ENCODE measurements at places on chromosomes 2 and 18.

DNA sequence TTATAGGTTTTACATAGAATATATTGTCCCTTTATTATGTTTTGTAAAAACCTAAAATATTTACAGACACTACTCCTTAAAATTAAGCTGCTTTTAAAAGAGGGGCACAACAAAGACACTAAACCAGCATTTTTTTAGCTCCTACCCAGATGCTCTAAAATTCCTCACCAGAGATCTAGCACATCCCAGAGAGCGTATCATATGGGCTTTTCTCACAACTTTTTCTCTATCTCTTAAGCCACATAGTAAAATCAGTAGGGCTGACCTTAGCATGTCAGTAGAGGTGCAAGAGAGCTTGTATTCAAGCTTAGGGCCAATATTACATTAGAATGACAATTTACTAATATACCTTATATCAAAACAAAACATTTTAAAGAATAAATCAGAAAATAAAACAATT, 216.3 kb downstream of the TMX3 start:
- DNase-seq: no peak

DNA sequence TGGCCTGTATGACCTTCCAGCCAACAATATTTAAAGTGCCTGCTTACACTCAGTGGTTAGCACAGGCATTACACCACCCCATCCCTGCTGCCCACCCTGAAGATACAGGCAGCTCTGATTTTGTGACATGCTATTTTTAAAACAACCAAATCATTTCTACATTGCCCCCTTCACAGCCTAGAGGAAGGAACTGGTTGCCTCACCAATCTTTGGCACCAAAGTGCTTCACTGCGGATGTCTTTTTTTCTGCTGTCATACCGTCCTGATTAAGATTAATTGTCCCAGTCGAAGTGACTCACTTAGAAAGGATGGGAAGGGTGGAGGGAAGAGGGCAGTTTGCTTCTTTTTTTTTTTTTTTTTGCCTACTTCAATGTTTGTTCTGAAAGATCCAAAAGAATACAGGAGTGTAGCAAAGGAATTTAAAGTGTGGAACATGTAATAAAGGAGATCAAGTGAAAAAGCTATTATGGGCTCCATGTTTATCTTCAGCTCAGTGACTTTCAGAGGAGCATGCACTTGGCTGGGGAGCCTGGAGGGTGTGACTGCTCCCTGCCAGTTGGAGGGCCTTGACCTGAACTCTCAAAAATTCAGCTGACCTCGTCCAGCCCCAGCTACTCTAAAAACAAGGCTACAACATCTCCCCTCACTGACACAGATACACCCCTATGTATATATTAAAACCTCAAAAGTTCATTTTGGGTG, 501.1 kb upstream of the TNP1 start:
- no peak for DNase-seq

DNA sequence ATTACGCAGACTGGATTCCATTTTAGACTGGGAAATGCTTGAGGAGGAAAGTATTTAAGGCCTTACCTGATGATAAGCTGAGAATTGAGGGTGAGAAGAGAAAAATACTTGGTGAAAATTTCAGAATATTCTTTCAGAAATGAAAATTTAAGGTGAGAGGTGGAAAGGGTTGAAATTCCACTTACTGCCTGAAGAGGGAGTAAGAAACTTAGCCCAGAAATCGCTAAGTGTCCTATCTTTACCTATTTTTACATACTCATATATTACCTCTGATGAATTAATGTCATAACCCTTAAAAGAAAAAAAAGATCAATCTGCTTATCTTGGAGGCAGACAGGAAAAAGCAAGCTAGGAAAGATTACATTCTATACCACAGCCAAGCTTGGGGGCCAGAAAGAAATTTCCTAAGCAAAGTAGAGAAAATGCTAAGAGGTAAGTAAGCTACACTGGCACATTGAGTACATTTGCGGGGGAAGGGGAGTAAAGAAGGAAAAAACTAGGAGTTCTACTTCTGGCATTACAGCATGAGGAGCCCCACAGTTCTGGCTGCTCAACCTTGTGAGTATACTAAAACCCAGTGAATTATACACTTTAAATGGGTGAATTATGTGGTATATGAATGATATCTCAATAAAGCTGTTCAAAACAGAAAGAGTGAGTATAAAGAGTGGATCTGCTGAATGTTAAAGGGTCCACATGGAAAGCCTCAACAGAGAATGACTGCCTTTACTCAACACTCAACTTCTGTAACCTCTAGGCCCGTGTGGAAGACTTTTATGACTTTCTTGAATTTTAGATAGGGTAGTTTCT, 33.8 kb downstream of the SMC6 start:
- no peak for DNase-seq

DNA sequence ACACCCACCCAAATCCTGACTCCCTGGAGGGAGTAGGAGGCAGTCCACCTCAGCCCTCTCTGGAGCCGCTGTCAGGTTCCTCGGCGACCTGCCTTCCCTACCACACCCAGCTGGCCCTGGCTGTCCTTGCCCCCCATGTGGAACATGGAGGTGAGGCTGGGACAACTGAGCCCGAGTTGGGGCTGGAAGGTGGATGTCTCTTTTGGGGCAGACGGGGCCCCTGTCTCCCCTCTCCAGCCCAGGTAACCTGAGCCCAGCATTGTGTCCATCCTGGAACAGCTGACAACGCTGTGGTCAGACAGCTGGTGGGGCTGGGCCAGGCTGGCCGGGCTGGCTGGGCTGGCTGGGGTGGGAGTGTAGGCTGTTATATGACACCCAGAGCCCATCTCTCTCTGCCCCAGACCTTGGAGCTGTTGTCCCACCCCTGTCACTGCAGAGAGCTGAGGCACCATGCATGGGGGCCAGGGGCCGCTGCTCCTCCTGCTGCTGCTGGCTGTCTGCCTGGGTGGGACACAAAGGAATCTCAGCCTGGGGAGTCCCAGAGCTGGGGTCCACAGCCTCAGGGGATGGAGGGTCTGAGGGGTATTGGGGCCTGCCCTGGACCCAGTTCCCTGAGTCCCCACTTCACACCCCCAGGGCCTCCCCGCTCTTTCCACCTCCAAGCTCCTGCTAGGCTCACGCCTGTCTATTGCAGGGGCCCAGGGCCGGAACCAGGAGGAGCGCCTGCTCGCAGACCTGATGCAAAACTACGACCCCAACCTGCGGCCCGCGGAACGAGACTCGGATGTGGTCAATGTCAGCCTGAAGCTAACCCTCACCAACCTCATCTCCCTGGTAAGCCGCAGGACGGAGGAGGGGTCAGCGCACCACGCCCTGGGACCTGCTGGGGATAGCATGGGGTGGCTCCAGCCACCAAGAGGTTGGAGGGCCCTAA, at the start of gene CHRNG:
TSS of gene CHRNG (plus strand) at position 395 of the 934 bp plus-strand sequence. CDS start at position 451, 56 bp downstream.
- DNase-seq: no peak

DNA sequence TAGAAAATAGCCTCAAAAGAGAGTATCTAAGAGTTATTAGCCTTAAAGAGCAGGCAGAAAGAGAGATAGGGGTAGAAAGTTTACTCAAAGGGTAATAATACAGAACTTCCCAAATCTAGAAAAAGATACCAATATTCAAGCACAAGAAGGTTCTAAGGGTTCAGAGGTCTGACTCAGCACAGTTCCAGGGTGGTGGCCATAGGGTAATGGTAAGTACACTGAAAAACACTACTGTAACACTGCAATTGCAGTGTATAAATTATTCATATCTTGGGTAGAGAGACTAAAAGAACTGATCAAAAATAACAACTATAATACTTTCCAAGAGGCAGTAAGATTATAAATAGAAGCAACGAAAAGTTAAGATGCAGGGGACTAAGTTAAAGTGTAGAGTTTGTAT, 115.2 kb downstream of the ROCK1 start:
- DNase-seq: no peak

DNA sequence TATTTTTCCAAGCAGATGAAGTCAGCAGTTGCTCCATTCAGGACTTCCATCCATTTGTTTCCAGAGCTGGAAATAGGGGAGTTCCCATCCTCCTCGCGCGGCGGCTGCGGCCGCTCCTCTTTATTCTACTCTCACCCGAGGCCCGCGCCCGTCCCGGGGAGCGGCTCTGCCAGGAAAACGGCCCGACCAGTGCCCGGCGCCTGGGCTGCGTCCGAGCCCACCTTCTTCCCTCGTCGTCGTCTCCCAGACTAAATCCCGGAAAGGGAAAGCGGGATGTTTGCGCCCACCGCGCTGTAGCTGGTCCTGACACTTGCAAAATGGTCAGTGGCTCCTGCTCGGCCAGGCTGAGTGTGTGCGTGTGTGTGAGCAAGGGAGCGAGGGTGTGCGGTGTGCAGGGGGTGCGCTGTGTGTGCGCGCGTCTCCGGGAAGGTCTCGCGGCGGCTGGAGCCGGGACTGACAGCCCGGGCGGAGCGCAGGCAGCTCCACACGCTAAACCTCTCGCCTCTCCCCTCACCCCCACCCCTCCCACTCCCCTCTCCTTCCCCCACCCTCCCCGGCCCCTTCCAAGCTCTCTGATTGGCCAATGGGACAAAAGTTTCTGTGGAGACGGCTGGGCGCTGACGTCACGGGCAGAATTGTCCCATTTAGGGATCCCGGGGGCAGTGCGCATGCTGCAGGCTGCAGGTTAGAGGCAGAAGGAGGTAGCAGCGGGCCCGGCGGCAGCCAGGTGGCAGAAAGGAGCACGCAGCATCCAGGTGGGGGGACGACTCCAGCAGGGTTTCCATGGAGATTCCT, at the start of gene NOL4:
TSS of gene NOL4 (minus strand) at position 491 of the 795 bp plus-strand sequence. CDS start 1,660 bp downstream, outside the sequence.
- DNase-seq: no peak

GRCh38 chr18:11688972-11689668, at the start of gene GNAL:
TSS of gene GNAL (plus strand) at chr18:11689264. CDS start at chr18:11689564, 300 bp downstream.
- DNase-seq: peak; percentile 44

DNA sequence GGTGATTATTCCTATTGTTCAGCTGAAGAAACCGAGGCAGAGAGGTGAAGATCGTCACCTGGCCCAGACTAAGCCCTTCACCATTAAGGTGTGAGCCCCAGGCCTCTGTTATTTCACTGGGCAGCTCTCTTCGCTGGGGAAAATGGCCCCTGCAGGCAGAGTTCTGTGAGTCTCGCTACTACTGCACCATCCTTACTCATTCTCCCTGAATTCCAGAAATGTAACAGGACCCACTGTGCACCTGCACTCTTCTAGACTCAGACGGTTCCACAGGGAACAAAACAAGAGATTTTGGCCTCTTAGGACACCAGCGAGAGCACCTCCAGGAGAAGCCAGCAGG, 147.7 kb upstream of the GLI2 start:
- DNase-seq: no peak

DNA sequence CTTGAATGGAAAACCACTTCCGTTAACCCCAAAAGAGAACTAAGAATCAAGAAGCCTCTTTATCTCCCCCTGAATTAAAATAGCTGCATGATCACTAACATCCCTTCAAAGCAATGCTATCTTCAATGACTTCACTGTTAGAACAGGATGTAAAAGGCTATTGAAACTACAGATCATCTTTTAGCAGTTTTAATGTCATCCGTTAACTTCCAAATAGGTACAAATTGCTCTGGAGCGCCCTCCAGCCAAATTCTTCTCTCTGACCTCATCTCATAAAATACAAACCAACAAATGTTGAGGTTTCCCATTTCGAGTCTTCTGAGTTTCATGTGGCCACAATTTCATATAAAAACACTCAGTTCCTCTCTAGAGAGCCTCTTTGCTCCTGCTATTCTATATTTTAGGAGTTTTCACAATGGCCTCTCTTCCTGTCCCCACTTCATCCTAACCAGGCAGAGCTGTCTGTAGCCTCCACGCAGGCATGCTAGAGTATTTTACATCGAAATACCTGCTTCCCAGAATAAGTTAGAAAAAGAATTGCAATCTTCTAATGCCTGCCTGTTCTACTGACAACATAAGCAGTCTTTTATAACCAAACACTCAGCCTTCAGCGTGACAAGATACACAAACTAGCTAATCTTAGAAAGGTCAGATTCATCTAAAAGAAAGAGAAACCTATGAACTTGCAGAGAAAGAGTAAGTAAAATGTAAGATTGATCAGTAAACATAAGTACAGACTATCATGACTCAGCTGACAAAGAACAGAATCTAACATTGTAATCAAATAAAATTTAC, 37.9 kb downstream of the B4GALT6 start:
- DNase-seq: no peak

GRCh38 chr2:216533609-216534008, 35.0 kb downstream of the RPL37A start:
- no peak for DNase-seq

GRCh38 chr2:196747400-196747799, 52.1 kb downstream of the GTF3C3 start:
- no peak for DNase-seq

GRCh38 chr18:22683786-22684185, 249.3 kb upstream of the RBBP8 start:
- no peak for DNase-seq

GRCh38 chr2:161576421-161576820, 47.8 kb upstream of the SLC4A10 start:
- no peak for DNase-seq

GRCh38 chr2:144515099-144515695, 4.7 kb downstream of the ZEB2 start:
- no peak for DNase-seq

DNA sequence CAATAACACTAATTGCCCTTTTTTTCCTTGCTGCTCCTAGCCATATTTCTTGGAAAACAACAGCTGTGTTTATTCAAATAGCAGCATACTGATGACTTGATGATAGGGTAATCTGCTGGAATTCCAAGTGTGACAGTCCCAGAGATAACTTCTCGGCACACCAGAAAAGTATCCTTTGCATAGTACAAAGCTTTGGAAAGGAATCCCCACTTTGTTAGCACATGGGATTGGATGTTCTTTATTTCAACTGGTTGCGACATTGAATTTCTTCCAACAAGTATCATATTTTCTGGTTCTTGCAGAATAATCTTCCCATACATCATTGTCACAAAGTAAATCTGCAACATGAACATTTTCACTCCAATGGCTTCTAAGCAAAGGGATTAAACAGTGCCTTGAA, 445.8 kb upstream of the ACVR2A start:
- no peak for DNase-seq

GRCh38 chr2:158633261-158633660, 161.9 kb upstream of the DAPL1 start:
- DNase-seq: no peak

GRCh38 chr18:48295586-48296311, 113.4 kb downstream of the ZBTB7C start:
- no peak for DNase-seq

- no peak for DNase-seq
These were observed 824 bp upstream of the VPS54 start for GRCh38 chr2:64019975-64020528.

- DNase-seq: no peak
These were observed 79.6 kb downstream of the PDE11A start for GRCh38 chr2:177992992-177993391.

DNA sequence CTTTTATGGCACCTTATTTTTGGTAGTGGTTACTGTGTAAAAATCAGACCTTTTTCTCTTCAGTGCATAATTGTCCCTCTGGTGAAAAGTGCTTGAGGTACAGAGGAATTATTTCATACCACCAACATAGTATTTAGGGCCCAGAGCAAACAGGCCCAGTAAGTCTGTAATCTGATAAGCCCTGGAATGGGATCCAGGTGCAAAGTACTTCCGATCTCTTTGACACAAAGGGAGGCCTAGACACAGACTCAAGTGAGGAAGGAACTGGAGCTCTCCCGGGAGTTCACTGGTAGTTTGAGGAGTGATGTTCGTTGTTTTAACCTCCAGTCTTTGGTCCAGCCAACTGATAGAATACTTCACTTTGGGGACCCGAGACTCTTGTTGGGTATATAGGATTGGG, 57.4 kb downstream of the RAB31 start:
- DNase-seq: no peak

- DNase-seq: peak; percentile 63
These were observed 13.5 kb downstream of the ALPK2 start for GRCh38 chr18:58615140-58616132.

- no peak for DNase-seq
These were observed 317.4 kb downstream of the EN1 start for GRCh38 chr2:118529908-118530599.

- DNase-seq: no peak
These were observed 84.8 kb upstream of the RAB6C start for GRCh38 chr2:129894616-129895015.

GRCh38 chr2:208047840-208048239, 22.5 kb upstream of the PLEKHM3 start:
- no peak for DNase-seq

Data from stimulated activated CD8-positive, alpha-beta memory T cell treated with anti-CD3 and anti-CD28 coated beads, Interleukin-15, amount 100 ng/mL, for 48 hours (primary cell).